ENCODE measurements at places on chromosomes 4 and X.

DNA sequence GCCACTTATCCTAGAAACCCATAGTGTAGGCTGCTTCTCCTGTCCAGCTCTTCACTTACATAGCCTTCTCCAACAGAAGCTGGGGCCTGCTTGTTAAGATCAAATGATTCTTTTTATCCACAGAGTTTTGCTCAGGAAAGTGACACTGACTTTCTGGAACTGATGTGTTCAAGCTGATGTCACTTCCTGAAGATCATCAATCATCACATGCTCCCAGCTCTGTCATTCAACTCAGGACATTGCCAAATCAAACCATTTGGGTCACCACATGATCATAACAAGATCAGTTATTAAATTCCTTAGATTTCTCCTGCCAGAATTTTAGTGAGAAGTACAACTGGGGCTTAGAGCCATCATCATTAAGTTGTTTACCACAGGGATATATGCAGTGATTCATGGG, 39.4 kb downstream of the GLRA3 start:
- no peak for DNase-seq

DNA sequence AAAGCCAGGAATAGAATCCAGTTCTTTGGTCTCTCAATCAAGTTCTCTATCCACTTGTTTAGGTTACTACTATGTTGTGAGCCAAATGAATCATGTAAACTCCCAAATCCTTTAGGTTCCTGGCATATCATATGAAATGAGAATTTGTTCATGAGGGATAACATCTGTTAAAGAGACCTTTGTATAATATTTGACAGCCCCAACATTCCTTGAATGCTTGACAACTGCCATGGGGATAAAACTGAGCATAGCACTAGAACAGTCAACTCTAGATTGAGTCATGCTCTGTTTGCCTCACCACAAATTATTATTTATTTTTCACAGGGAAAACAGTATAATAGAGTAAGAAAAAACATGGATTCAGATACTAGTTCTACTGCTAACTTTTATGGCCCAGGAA, 93.3 kb downstream of the NAA11 start:
- DNase-seq = no peak

DNA sequence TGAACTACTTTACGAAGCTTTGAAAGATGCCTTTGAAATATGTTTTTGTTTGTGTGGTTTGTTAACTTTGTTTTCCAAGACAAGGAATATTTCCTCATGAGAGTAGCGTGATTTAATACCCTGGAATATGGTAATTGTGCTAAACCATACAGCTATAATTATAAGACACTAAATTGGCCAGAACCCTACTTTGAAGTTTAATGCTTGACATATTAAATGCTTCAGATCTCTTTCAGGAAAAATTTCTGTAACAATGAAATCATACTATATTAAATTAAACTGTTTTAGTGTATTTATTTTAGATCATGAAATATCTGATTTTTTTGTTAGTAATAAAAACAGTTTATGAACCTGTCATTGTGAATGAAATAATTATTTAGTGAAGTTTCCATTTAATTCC, 63.5 kb downstream of the DCLK2 start:
- DNase-seq = no peak

DNA sequence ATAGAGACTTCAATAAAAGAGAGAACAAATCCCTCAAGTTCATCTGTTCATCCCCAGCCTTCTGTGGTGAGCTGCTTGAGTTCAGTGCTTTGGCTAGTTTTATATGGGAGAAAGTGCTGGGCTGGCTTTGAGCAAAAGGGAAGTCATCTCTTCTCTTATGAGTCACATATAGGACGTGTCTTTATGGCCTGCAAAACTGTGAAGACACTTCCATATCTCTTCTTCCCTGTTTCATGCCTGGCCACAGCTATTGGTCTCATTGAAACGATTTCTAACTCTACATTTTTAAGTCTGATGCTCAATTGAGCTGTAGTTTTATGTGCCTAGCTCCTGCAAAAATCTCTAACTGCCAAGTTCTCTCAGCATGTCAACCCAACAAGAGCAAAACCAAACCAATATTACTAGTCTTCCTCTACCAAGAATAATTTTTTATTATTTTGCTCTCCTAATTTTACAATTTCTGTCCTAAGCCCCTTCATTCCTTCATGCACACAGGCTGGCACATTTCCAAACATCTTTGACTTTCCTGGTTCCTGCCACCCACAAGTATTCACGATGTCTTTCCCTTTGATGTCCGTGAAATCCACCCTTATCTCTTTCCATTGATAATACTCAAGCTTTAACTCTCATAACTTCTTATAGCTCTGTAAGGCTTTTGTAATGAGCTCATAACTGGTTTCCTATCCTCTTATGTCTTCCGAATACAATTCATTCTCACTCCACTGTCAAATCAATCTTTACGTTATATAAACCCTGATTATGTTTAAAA, 165.3 kb downstream of the BTC start:
- DNase-seq = no peak

DNA sequence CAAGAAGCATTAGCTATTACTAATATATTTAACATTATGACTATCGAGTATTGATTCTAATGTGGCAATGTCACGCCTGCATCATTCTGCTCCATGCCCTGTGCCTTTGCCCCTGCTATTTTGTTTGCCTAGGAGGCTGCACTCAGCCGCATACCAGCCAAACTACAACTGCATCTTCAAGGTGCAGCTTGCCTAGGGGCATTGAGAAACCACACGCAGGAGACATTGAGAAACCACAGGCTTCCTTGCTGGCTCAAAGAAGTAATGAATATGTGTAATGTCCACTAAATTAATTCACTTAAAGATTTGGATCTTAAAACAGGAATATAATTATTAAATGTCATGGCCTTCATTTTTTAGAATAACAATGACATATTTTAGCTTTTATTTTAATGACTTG, 683.6 kb upstream of the TENM3 start:
- DNase-seq = no peak

GRCh38 chrX:66042307-66043077, 2.6 kb upstream of the VSIG4 start:
- no peak for DNase-seq

DNA sequence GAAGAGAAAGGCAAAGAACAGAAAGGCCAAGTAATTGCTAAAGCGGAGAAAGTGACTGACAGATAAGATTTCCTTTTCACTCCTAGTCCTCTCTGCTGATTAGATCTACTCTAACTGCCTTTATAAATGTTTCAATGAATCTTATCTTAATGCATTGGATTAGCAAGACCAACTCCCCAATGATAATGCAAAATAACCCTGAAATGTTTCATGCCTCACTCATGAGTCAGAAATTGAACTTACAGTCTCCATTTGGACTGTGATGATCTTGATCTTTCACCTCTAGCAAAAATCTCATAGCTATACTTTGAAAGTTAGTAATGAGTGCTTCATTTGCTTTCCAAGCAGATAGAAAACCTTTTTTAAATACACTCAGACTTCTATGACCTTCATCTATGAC, 26.5 kb downstream of the SLC10A7 start:
- no peak for DNase-seq

DNA sequence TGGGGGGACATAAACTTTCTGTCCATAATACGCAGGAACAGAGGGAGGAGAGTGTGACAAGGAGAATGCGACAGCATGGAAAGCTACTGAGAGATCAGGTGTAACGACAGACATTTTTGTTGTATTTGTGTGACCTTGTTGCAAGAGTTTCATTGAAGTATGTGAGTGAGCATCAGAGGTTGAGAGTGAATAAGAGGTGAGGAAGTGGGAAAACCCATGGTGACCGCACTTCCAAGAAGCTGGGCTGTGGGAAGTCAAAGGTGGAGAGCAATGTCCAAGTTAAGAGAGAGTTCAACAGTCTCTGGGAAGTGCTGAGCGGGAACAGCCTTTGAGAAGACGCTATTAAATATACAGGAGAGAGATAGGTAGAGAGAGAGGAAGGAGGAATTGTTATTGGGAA, 76.4 kb upstream of the PGRMC2 start:
- DNase-seq = no peak

- no peak for DNase-seq
Measured at GRCh38 chr4:21012851-21013331, 312.6 kb downstream of the PACRGL start.

GRCh38 chr4:147339100-147339499, 141.8 kb upstream of the EDNRA start:
- DNase-seq = no peak

GRCh38 chr4:13892739-13893105, 265.2 kb upstream of the BOD1L1 start:
- DNase-seq = no peak

DNA sequence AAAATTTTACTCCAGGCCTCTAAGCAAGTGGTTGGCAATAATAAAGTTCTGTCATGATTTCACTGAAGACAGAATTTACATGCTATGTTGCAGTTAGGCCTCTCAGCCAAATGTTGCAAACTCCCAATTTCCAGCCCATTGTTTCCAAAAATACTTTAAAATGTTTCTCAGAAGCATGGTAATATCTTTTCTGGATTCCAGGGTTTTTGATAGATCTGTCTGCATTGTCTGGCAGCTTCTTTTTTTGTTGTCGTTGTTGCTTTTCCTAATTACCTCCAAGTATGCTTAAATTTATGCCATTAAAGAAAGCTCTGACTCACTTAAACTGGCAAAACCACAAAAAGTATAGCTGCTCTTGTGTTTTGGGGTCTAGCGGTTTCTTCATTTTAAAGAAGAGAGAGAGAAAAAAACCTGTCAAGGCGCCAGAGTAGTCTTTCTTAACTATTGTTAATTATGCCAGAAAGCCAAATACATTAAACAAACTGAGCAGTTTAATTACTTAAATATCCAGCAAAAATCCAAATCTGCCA, 97.0 kb downstream of the AGTR2 start:
- no peak for DNase-seq

GRCh38 chr4:60863442-60863841, 336.7 kb upstream of the ADGRL3 start:
- no peak for DNase-seq

DNA sequence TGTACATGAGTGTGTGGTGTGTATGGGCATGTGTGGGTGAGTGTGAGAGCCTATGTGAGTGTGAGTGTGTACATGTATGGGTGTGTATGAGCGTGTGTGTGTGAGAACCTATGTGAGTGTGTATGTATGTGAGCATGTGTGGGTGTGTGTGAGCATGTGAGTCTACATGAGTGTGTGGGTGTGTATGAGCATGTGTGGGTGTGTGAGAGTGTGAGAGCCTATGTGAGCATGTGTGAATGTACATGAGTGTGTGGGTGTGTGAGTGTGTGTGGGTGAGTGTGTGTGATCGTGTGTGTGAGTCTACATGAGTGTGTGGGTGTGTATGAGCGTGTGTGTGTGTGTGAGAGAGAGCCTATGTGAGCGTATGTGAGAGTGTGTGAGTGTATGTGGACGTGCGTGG, 205.4 kb upstream of the PSAPL1 start:
- DNase-seq = no peak

DNA sequence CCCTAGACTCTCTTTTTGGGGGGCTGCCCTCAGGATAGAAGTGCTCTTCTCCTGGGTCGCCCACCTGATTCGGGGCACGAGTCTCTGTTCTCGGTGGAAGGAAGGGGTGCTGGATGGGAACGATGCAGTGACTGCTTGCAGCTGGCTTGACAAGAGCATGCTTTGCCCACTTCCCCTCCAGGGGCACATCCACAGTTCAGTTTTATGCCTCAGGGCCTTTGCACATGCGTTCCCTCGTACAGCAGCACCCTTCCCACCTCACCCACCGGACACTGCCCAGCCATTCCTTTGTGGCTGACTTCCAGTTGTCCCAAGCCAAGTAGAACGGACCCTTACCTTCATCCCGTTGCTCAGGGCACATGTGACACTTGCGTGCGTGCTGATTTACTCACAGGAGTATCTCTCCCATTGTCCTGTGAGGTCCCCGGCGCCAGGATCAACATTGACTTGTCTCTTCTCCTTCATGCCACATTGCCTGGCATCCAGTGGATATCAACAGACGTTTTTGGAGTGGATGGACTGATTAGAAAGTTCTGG, 60.0 kb downstream of the C4orf50 start:
- DNase-seq = no peak

GRCh38 chr4:8831221-8832112, 40.2 kb downstream of the HMX1 start:
- DNase-seq = no peak

DNA sequence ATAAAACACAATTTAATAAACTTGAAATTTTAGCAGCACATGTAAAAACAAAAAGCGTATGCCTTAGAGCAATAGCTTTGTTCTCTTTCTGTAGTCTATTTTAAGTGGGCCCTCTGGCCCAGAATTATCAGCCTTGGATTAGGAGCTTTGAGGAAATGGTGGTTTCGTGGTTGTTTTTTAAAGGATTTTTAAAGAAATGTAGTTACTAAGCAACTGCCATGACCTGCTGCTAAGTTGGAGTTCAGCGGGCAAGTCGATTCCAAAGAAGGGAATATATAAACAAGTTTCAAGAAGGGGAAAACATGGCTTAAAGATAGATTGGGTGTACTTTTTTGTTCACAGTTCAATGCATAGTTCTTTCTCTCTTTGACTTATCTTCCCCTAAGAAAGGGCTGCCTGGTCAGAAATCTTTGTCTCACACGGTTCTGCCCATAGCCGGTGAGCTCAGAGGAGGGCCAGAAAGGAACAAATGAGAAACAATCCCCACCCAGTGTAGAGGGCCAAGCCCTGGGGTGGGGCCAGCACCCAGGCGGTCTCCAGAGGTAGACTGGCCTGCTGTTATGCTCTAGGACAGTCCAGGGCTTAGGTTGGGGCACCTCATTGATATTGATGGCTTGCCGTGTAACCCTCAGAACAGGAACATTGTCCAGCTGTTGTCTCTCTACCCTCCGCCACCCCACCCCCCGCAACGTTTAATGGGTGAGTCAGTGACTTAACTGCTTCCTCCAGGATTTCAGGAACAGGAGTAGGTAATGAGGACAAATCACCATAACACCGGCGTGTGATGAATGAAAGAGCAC, 32.5 kb downstream of the DLG3 start:
- no peak for DNase-seq

- no peak for DNase-seq
Measured at GRCh38 chr4:133865612-133866327, 335.8 kb downstream of the PABPC4L start.

DNA sequence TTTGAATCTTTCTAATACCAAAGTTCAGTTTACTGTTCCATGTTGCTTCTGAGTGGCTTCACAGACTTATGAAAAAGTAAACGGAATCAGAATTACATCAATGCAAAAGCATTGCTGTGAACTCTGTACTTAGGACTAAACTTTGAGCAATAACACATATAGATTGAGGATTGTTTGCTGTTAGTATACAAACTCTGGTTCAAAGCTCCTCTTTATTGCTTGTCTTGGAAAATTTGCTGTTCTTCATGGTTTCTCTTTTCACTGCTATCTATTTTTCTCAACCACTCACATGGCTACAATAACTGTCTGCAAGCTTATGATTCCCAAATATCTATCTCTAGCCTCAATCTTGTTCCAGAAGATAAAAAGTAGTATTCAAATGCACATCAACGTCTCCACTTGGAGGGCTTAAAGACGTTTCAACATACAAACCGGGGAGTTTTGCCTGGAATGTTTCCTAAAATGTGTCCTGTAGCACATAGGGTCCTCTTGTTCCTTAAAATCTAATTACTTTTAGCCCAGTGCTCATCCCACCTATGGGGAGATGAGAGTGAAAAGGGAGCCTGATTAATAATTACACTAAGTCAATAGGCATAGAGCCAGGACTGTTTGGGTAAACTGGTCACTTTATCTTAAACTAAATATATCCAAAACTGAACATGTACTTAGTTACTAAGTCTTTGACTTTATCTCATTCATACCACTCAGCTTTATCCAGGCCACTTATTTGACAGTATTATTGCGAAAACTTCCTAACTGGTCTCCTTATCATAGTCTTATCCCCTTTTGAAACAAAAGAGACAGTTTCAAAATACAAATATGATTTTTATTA, 3.6 kb upstream of the AFP start:
- DNase-seq = no peak
